Activated CD4-positive, alpha-beta T cell treated with anti-CD3 and anti-CD28 coated beads, Interleukin-2, Interleukin-6, amounts not matched to agents 100 ng/mL and 50 ng/mL, durations not matched to agents 16 hours and 8 hours (primary cell): ENCODE measurements at places on chromosomes 3 and 15.
A peak's percentile ranks its signal among the peaks of the same experiment; 100 is the strongest.

- DNase-seq, result peak; percentile 61
Measured at GRCh38 chr3:150763841-150764483, 993 bp upstream of the SIAH2 start.

- no peak for DNase-seq
Measured at GRCh38 chr3:166283840-166284239, 446.6 kb upstream of the BCHE start.

DNA sequence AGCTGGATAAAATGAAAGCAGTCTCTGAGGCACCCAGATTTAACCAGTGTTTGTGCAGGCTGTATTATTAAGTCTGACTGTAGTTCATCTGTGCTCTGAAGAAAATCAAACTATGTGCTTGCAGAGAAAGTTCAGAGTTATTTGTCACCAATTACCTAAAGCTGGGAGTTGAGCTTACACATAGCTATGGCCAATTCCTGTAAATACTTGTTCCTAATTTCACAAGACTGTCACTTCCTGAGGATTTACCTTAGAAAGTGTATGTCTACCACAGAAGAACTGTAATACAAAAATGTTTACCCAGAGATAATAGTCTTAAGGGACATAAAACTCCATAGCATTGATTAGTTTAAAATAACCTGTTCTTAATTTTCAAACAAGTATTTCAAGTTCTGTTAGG, 628.4 kb upstream of the TGFBR2 start:
- DNase-seq, result no peak

- no peak for DNase-seq
Measured at GRCh38 chr3:38669668-38670067, 20.2 kb upstream of the SCN5A start.

DNA sequence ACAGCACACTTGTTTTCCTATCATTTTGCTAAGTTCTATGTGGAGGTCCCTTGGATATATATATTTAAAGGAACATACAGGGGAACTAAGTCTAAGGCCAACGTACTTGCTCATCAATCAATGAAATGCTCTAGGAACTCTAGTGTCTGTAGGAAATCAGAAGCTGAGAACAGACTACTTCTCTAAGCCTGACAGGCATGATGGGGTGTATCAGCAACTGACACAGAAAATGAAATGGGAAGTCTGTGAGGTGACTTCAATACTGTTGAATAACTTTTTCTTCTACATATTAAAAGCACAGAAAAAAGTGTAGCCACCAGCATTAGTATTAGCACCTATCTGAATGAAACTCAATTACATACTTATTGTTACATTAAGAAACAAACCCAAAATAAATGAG, 56.9 kb upstream of the CSPG5 start:
- no peak for DNase-seq

GRCh38 chr15:94119298-94119811, 112.0 kb upstream of the MCTP2 start:
- no peak for DNase-seq

GRCh38 chr3:176479248-176479647, 718.0 kb downstream of the TBL1XR1 start:
- DNase-seq, result no peak

DNA sequence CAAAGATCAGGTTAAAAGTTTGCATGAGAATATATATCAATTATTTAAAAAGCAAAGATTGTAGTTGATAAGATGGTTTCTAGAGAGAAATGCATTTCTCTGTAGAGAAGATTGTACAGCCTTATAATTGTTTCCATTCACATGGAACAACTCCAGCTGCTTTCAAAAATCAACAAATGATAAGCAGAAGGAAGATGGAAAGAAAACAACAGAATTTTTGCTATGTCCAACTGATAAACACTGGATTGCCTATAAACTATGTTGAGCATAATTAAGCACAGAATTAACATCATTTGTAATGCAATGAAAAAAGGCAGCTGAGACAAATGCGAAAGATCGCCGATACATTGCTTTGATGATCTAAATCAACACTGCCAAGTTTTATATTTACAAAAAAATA, 89.0 kb downstream of the C3orf85 start:
- no peak for DNase-seq

DNA sequence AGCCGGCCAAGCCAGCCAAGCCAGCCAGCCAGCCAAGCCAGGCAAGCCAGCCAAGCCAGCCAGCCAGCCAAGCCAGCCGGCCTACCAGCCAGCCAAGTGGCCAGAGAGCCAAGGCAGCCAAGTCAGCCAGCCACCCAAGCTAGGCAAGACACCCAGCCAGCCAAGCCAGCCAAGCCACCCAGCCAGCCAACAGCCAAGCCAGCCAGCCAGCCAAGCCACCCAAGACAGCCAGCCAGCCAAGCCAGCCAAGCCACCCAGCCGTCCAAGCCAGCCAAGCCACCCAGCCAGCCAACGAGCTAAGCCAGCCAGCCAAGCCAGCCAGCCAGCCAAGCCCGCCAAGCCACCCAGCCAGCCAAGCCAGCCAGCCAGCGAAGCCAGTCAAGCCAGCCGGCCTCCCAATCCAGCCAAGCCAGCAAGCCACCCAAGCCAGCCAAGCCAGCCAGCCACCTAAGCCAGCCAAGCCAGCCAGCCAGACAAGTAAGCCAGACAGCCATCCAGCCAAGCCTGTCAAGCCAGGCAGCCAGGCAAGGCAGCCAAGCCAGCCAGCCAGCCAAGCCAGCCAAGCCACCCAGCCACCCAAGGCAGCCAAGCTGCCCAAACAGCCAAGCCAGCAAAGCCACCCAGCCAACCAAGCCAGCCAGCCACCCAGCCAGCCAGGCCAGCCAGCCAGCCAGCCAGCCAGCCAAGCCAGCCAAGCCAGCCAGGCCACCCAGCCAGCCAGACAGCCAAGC, 200.5 kb downstream of the GOLGA6L6 start:
- DNase-seq, result peak; percentile 30

DNA sequence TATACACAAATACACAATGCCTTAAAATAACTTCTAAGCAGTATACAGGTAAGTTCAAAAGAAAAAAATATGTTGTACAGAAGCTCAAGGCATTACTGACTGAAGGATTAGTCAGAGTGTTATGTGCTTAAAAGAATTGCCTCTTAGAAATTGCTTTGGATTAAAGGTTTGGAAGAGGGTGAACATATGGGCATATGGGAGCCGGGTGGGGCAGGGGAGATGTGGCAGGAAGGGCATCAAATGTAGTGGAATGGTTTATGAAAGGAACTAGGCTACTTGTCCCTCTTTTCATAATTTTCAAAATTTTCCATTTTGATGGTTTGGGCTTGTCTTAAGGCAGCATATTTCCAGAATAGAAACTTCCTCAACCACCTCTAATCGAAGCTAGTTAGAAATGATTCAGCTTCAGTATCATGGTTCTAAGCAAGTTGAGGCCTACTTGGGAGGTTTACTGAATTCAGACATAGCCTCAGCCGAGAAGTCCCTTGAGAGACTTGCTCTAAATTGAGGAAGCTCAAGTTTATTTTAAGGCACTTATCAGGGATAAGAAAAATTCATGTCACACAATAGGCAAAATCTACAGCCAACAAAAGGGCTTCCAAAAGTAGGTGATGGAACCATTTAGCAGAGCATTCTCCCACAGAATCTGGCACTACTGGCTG, 10.1 kb upstream of the GOLGB1 start:
- DNase-seq, result no peak

DNA sequence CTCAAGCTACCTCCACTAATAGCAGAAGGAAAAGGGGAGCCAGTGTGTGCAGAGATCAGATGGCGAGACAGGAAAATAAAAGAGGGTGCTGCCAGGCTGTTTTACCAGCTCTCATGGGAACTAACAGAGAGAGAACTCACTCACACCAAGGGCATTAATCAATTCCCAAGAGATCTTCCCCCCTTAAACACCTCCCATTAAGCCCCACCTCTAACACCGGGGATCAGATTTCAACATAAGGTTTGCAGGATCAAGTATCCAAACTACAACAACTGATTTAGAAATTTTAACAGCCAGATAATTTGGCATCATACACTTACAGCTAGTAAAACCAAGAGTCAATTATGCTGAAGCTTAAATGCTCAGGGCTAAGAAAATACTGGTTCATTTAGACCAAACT, 18.9 kb downstream of the CD200 start:
- no peak for DNase-seq

GRCh38 chr15:42591238-42591934, 16.0 kb downstream of the STARD9 start:
- no peak for DNase-seq

GRCh38 chr3:116302087-116302747, 143.1 kb downstream of the LSAMP start:
- DNase-seq, result no peak

GRCh38 chr3:113103588-113103987, 107.8 kb upstream of the BOC start:
- no peak for DNase-seq

DNA sequence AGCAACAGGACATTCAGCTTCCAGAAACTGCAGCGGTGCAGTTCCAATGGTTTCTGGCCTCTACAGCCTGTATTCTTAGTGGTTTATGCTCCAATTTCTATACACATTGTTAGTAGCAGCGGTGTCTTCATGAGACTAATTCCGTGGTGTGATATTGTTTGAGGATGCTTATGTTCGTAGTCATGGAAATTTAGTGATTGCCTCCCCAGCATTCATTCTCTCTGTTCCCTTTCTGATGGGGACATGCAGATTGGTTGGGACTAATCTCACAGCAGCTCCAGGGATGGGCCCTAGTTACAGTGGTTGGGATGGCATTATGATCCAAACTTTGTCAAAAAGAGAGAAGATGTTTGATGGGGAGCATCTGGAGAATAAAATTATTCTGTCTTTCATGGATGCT, 208.6 kb downstream of the CD47 start:
- no peak for DNase-seq

DNA sequence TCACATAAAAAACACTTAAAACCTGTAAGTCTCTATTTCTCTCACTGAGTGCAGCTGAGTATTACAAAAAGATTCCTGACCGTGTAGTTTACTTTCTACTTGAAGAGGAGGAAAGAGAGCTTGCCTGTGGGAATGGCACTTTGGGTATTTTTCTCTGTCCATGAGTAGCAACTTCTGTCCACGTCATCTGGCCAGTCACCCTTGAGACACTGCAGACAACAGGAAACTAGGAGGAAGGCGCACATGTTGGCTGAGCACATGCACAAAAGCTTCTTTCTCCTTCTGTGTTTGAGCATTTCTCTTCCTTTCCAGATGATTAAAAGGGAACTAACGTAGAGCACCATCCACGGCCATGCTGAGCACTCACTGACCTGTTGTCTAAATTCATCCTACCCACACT, 19.7 kb downstream of the STARD5 start:
- DNase-seq, result peak; percentile 28

DNA sequence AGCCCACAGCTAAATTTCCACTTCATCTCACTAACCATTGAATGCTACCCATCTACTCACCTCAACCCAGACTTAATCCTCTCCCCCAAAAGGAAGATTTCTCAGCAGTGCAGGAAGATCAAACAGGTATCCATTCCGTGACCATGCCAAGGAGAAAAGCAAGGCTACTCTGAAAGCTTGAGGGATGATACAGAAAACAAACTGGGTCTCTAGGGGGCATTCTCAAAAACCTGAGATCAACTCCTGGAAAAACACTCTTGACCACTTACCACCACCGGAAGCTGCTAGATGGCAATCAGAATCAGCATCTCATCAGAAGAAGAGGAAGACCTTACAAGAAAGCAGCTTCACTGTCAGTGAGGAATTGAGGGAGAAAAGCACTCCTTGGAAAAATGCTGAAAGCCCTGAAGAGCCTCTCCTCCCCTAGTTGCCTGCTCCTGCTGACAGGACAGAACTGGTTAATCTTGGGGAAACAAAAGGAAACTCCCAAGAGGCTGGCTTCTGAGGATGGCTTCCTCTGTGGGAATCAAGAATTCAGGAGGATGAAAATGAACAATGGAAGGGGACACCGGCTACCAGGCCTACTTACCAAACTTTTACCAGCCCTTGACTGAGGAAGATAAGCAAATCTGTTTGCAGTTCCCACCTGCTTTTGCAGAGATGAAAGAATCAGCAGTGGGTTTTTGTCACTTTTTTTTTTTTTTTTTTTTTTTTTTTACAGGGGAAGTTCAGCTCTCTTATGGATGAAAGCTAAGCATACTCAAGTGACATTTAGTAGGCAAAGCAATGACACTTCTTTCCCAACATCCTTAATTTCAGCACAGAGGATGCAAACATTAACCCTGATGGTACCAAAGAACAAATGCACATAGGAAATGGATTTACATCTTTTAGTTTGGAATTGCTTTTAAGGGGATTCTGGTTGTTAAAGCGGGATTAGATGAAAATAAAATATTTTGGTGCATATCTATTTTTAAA, at the start of gene ATP8B4:
TSS of gene ATP8B4 (minus strand) at position 171 of the 978 bp plus-strand sequence. CDS start 12,267 bp downstream, outside the sequence.
- peak; percentile 64 for DNase-seq

- DNase-seq, result no peak
Measured at GRCh38 chr3:25663347-25663868, 1.3 kb downstream of the TOP2B start.

GRCh38 chr3:36941658-36942057, 3.2 kb downstream of the TRANK1 start:
- DNase-seq, result no peak

GRCh38 chr3:128392021-128392420, 74.7 kb downstream of the DNAJB8 start:
- DNase-seq, result no peak

- DNase-seq, result no peak
Measured at GRCh38 chr3:87793337-87793877, 265.4 kb downstream of the CGGBP1 start.

DNA sequence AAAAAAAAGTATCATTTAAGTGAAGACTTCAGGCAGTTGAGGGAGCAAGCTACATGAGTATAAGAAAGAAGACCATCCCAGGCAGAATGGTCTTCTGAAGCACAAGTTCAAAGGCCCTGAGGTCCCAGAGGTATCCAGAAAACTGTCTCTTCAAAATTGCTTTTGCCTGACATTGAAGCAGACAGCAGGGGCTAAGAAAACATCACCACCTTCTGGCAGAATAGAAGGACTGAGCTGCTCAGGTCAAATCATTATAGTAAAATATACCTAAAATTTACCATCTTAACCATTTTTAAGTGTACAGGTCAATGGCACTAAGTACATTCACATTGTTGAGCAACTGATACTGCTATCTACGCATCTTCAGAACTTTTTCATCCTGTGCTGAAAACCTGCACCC, 16.4 kb downstream of the GPR160 start:
- DNase-seq, result peak; percentile 36

DNA sequence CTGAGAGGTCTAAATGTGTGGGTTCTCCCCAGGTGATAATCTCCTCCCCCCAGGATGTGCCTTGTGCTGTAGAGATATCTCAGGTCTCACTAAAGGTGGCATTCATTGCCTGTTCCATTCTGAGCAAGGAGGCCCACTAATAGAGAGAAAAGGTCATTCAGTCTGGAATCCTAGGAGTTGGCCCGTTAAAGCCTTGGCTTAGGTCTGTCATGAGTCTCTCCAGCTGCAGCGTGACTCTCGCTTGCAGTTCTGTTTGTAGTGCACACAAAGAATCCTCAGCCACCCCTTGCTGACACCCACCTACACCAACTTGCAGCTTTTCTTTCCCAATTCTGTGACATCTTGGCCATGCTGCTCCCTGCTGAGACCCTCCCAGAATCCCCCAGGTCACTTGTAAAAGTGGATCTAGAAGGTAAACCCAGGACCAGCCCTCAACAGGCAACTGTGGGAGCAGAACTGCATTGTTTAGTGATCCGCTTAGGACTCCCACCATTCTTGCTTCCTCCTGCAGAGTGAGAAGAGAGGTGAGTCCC, 17.7 kb downstream of the MAGEF1 start:
- DNase-seq, result no peak

- DNase-seq, result no peak
Measured at GRCh38 chr3:104610730-104611652, 755.7 kb upstream of the ALCAM start.
